ENCODE measurements at places on chromosomes 7 and 10.

DNA sequence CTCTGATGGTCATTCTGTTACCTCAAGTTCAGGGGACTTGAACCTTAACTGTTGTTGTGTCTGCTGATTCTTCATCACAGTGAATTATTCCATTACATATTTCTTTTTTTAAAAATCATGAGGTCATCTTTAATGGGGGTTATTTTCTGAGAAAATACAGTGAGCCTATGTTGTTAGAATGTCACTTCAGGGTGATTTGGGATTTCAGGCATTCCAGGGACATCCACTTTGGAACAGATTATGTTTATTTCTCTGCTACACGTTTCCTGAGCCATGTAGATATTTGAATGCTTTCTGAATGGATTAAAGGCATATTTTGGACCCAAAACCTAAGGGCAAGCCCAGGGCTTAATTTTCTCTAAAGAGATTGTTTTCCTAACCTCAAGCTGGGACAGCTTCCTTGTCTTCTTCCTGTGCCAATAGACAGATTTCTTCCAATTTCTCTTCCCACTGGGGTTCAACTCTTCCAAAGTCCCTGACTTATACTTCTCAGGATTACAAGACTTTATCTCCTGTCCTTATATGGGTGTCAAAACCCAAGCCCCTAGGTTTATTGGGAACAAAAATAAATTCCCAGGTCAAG, 271.7 kb downstream of the ARHGAP12 start:
- DNase-seq, result no peak

DNA sequence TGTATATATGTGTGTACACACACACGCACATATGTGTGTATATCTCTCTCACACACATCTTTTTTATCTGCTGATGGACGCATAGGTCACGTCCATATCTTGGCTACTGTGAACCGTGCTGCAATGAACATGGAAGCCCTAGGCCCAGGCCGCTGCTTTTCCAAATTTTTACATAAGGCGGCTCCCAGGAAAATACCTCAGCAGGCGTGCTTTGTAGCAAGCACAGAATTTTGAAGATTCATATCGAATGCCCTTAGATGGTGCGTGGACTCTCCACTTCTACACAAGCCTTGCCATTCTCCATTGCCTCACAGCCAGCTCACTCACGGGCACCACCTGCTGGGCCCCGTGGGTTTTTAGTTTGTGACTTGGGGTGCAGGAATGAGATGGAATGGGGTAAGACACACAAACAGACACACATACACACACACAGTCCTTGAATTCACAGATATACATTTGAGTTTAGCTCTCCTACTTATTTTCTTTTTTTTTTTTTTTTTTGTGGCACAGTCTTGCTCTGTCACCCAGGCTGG, 57.9 kb upstream of the RNF32 start:
- no peak for DNase-seq

DNA sequence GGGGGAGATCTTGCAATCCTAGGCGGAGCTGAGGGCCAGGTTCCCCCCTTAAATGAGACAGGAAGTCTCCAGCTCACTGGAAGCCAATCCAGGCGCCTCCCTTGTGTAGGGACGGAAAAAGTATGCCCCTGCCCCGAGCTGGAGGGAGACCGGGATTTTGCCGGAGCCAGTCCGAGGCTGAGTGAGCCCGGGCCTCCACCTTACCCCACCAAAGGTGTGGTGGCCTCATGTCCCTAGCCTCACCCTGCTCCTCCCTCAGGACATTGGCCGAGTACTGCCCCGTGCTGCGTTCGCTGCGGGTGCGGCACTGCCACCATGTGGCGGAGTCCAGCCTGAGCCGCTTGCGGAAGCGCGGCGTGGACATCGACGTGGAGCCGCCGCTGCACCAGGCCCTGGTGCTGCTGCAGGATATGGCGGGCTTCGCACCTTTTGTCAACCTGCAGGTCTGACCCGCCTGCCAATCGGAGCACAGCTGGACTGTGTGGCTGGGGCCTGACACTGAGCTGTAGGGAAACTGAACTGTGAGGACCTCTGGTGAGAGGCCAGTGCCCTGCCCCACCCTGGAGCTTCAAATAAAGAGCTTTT, 2.0 kb downstream of the FBXL15 start:
- peak; percentile 81 for DNase-seq

GRCh38 chr7:36203071-36203790, 50.2 kb downstream of the EEPD1 start:
- no peak for DNase-seq

GRCh38 chr10:1706711-1707110, 30.6 kb downstream of the ADARB2 start:
- no peak for DNase-seq

DNA sequence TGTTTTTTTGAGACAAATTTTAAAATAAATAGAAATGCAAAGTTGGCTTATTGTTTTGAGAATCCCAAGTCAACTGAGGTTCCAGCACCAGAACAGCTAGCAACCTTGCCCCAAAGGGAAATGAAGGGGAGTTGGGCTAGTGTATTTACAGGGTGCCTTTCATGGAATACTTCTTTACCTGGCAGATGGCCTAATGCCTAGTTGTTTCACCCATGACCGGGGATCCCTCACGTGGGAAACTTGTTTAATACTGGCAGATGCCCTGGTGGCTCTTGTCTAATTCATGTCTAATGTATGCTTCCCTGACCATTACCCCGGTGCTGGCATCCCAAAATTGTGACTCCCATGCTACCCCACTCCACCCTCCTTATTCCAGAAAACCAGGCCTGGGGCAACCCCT, 861.1 kb upstream of the ZWINT start:
- DNase-seq, result no peak

DNA sequence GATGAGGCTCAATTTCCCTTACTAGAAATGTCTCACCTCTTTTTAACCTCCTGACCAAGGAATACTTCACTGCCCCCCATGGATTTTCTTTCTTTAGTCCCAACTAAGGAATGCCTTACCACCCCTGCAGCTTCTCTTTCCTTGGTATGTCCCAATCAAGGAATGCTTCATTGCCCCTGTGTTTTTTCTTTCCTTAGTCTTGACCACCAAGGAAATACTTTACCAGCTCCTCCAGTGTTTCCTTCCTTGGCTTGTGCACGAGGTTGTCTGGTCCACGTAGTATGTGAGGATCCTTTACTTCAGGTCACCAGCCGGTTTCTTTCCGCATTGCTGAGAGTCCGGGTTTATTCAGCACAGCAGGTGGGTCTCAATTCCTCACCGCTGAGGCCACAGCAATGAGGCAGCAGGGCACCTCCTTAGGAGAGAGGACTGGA, 59.3 kb downstream of the CYP2C9 start:
- no peak for DNase-seq

DNA sequence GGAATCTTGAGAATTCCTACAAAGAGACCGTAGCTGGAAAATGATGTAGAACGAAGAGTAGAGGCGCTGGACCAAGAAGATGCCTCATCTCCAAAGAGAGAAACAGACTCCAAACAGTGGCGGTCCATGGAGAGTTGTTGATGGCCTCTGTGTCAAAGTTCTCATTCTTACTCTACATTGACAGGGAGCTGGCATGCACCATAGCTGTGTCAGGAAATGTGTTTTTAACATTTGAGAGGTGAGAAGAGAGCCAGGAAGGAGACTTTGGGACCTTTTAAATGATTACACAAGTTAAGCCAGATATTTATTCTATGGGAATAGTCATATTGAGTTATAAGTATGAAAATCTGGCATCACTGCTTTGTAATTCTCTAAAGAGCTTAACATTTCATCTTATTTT, 61.5 kb upstream of the FERD3L start:
- no peak for DNase-seq

DNA sequence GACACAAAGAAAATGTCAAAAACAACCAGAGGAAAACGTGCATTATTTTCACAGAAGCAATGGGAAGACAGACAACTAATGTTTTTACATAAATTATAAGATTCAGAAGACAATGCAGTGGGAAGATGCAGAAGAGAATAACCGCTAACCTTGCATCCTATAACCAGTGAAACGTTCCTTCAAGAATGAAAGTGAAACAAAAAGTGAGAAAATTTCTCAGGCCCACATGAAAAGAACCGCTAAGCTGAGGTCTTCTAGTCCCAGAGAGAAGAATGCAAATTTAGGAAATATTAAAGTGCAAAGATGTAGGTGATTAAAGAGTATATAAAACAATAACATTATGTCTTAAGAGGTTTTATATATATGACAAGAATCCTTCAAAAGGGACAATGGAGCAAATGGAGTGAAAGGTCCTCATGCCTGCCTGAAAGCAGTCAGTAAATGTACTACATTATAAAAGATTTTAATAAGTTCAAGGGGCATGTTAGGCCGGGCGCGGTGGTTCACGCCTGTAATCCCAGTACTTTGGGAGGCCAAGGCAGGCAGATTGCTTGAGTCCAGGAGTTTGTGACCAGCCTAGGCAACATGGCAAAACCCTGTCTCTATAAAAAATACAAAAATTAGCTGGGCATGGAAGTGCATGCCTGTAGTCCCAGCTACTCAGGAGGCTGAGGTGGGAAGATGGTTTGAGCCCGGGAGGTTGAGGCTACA, 43.1 kb upstream of the DDC start:
- no peak for DNase-seq

DNA sequence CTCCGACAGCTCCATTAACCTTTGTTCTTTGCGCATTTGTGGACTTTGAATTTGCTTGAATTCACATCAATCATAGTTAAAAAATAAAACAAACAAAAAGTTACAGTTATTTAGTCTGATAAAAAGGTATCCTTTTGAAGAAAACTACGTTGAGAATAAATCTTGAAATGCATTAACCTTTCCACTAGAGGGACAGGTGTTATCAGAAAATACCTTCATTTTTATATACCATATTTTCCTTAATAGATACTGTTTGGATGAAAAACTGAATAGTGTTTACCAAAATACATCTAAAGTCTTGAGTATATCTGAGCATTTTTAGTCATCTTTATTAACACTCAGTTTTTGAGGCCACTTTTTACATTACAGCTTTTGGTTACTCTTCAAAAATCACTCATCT, 371.9 kb downstream of the ZWINT start:
- DNase-seq, result no peak

DNA sequence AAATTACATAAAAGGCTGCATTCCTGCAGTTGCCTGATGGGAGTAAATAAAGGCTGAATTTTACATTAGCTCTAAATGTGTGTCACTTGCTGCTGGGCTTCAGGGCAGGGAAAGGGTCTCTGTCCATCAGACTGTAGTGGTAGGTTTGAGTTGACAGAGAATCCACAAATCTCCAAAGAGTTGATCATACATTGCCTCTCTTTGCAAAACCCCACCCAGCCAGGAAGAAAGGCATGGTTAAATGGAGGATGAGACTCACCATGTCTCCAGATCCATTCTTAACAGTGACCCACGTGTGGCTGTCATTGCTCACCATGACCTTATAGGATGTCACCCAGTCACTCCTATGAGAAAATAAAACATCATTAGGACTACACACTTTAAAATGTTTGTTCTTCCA, 92.8 kb downstream of the CPXM2 start:
- DNase-seq, result no peak

DNA sequence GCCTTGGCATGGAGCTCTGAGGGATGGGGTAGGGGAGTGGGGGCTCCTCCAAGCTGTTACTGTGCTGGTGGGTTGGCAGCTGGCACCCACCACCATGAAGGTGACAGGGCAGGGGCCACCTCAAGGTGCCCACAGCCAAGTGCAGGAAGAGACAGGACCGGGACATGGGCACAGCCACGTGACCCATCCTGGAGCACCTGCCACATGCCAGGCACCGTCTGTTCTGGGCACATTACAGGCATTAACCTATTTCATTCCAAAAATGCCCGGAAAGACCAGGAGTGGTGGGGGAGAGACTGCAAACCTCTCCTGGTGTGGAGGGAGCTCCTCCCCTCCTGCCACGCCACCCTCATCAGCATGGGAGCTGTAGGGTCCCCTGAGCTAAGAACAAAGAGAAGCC, 56.7 kb downstream of the CAMK2B start:
- no peak for DNase-seq

DNA sequence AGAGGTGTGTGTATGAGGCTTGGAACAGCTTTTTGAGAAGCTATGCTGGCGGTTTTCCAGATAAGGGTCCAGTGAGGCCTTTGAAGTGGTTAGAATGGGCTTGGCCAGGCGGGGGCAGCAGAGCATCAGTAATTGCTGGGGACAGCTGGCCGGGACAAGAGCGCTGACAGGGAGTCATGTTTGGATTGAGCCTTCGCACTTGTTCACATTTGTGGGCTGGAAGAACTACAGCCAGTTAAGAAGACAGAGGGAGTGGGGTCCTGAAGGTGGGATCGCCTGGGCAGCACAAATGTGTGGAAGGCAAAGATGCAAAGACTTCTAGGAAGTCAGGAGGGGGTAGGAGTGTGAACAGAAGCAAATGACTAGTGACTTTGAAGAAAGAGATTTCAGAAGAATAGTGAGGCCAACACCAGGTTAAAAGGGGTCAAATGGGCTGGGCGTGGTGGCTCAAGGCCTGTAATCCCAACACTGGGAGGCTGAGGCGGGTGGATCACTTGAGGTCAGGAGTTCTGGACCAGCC, 12.7 kb upstream of the SDHAF3 start:
- DNase-seq, result peak; percentile 82

GRCh38 chr10:72258617-72259016, 15.1 kb upstream of the DDIT4 start:
- no peak for DNase-seq

DNA sequence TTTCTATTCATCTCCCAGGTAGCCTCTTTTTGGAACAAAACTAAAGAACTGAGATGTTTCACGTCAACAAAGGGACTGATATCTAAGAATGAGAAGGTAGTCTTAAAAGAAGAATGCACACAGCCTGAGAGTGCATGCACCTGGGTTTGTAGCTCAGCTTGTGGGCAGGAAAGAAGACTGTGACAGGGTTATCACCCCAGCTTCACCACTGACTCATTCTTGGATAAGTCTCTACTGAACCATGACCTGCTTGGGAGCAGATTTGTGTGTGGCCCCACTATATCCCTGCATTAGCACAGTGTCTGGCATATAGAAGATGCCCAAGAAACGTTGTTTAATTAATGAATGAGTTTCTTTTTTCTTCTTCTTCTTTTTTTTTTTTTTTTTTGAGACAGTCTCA, 187.5 kb downstream of the GPAM start:
- no peak for DNase-seq

DNA sequence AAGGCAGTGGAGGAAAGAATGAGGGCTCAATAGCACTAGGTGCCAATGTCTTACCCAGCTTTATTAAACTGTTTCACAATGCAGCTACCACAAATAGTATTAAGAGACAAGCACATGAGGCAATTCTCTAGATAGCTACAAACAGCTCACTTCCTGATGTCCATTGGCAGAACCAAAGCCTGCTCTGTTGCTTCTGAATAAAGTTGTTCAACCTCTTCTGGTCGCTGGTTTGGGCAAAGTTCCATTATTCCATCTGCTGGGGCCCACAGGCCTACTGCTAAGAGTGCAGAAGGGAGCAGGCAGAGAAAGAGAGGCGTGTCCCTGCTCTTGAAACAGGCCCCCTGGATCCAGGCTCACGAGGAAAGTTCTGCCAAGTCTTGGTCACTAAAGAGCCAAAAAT, 173.9 kb downstream of the ZNF438 start:
- no peak for DNase-seq

DNA sequence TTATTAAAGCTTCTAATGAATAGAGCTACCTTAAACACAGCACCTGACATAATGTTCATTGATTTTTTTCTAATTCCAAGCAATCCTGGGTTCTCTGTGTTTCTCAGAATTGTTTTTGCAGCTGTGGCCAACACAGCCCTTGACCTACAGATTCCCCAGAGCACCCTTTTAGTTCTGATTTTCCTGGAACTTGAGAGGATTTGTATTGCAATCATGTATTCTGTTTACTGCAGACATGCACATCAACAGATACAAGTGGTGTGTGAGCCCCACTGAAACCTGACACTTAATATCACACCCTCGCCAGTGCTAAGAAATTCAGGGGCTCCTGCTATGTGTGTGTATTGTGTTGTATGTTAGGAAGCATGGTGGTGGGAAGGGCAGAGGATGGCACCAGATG, 344.2 kb upstream of the POM121L12 start:
- DNase-seq, result no peak

GRCh38 chr7:7231000-7231399, 48.7 kb downstream of the C1GALT1 start:
- DNase-seq, result no peak
